ENCODE measurements at places on chromosomes 3 and 15.

- no peak for DNase-seq
These were observed 197.5 kb upstream of the FEZF2 start for GRCh38 chr3:62570888-62571287.

DNA sequence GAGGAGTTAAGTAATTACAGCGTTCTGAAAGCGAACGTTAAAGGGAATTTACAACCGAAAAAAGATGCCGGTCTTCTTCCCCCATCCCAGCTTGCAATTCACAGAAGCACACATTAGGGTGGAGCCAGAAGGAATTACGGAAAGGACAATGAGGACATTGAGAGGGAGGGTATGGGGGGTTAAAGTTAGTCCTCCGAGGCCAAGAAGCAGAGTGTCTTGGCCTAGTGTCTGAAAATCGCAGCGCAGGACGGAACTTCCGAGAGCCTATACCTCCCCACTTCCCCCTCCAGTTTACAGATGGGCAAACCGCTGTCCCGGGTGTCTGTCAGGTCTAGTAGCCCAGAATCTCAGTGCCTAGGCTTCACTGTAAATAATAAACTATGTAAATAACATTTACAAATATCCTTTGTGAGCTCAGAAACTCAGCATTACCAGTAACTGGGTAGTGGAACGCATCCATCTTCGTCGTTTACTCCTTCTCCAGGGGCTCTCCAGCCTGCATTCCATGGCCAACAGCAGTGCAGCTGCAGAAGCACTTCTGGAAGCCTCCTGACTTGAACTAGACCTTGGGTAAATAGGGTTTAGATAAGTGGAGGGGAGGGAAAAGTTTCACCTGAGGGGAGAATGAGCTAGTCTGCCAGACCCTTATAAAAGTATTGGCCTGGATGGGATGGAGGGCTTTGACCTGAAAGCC is 922 bp downstream of the ADPRH start:
- no peak for DNase-seq

GRCh38 chr3:3745693-3746092 is 53.5 kb upstream of the LRRN1 start:
- no peak for DNase-seq

DNA sequence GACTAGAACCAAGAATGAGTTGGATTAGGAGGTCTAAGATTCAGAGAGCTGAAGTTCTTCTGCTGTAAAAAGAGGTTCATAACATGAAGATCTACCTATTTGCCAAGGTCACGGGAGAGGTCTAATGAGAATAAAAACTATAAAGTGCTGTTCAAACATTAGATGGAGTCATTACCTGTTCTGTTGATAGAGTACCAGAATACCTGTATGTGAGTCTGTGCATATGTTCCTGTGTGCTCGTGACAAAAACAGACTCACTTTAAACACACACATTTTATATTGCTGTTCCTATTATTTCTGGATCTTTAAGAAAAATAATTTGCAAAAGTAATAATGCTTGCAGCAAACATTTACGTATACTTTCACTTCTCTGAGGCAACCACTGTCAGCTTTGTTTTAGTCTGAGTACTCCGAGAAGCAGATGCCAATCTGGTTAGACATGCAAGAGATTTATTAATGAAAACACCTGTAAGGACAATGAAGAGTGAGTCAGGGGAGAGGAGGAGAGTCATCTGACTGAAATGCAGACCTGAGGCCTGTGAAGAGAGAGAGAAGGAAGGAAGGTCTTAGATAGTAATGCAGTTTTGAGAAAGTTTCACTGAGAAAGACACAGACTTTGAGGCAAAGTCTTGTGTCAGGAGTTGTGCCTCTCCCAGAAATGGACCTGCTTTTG is 221.2 kb downstream of the SQOR start:
- DNase-seq = no peak

GRCh38 chr3:54827776-54828175 is 100.1 kb downstream of the LRTM1 start:
- no peak for DNase-seq

DNA sequence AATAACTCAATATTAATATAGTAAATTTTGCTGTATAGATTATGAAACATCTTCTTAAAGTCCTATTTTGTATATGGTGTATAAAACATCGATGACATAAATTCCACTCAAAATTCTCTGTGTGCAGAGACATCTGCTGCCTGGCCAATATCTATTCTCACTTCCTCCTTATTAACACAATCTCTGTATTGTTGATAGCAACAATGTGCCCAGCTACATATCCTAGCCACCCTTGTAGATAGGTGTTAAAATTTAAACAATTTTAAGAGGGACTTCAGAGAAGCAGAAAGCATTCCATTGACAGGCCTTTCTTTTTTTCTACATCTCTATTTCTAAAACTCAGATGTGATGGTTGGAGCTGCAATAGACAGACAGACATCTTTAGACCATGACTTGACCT is 72.3 kb downstream of the FGF12 start:
- DNase-seq = no peak

GRCh38 chr3:165820671-165821123 is 16.5 kb downstream of the BCHE start:
- DNase-seq = no peak

DNA sequence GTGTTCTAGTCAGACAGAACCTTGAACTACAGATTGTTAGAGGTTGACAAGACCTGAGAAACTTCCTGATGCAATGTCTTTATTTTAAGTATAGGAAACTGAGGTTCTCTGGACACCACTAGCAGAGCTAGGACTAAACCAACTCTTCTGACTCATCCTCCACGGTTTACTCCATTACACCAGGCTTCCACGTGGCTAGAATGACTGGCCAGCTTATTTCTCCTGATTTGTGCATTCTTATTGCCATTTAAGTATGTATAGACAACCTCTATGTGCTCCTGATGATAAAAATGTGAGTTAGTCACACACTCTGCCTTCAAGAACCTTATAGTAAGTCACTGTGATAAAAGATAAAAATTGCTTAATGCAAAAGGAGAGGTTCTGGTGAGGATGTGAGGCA is 182.7 kb downstream of the MEX3B start:
- DNase-seq = no peak

DNA sequence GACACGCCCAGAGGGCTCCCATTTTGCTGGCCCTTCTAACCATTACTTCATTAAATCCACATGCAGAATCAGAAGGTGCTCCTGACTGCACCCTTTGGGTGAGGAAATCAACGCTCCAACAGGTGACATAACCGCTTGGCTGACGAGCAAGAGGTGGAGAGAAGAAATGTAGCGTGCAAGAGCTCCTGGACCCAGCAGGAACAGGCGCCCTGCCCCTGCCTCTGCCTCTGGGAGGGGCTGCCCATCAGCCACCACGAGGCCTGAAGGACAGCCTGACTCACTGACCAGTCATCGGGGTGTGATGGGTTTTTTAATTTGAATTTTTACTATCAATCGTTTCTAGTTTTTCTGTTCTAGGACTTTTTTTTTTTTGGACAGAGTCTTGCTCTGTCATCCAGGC is 218.2 kb downstream of the ADAMTS17 start:
- DNase-seq = no peak

GRCh38 chr3:197525706-197526105 is 30.1 kb downstream of the BDH1 start:
- DNase-seq = no peak

Data from DND-41 (cell line).